ENCODE measurements at places on chromosomes 2 and 18. TPM values are rescaled to one million over a fixed set of nuclear protein-coding genes. Genes with fewer than 3 reads are reported as not detected.

The FRZB gene
- 111 TPM for total RNA-seq

The PRKAG3 gene
- total RNA-seq: not detected

The ONECUT2 gene
- total RNA-seq: 3.4 TPM

The ABCG8 gene
- not detected for total RNA-seq

The MYO5B gene
- total RNA-seq: 12.2 TPM

The ASXL3 gene
- total RNA-seq: 0.56 TPM

The SLC11A1 gene
- total RNA-seq: not detected

The SERPINB12 gene
- total RNA-seq: not detected

The NPHP1 gene
- total RNA-seq: 8.4 TPM

The HOXD13 gene
- total RNA-seq: 0.09 TPM

The CYTIP gene
- total RNA-seq: 0.70 TPM

The EFHD1 gene
- 6.4 TPM for total RNA-seq

The DES gene
- total RNA-seq: 1.6 TPM

The PCARE gene
- not detected for total RNA-seq

- no peak overlapping the region for H3K4me3 ChIP-seq
- no peak for DNase-seq
- H3K27me3 ChIP-seq: no peaks in the 10 kb centered on the region
- no peaks in the 10 kb centered on the region for H3K36me3 ChIP-seq
These were observed 503.4 kb downstream of the CCDC85A start for GRCh38 chr2:56687169-56687568.

DNA sequence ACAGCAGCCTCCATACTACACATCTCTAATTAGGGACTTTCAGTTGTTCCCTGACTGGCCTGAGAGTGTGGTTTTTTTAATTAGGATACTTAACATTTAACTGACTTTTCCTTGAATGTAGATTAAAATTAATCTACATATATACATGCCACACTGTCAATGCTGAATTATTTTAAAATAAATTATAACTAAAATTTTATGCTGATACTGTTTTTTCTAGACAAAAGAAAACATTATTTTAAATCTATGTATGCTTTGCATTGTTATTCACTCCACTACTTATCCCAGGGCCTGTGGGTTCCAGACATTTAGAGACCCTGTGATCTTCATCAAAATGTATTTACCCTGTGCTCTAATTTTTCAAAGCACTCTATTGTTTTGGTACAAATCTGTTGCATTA lies 496.0 kb upstream of the MAP2 start:
- H3K4me3 ChIP-seq: no peak overlapping the region
- H3K27me3 ChIP-seq: no peaks in the 10 kb centered on the region
- no peak overlapping the region for H3K27ac ChIP-seq
- H3K36me3 ChIP-seq: no peaks in the 10 kb centered on the region
- DNase-seq: no peak
- H3K4me1 ChIP-seq: no peaks in the 10 kb centered on the region

DNA sequence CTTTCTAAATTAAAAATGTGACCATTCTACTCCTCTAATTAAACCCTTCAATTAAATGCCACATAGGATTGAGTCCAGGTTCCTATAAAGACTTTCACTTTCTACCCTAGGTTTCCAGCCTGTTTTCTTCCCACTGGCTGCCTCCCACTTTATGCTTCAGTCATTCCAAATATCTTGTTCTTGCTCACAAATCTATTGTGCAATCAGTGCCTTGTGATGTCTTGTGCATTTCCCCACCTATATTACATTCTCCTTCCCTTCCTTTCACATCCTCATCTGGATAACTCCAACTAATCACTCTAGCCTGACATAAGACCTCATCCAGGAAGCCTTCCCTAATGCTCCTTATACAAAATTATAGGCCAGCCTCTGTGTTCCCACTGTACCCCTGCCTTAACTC lies 281.7 kb upstream of the LRATD1 start:
- no peaks in the 10 kb centered on the region for H3K27me3 ChIP-seq
- no peak overlapping the region for H3K4me3 ChIP-seq
- no peak overlapping the region for H3K27ac ChIP-seq
- no peak for DNase-seq
- no peaks in the 10 kb centered on the region for H3K36me3 ChIP-seq
- no peaks in the 10 kb centered on the region for H3K4me1 ChIP-seq

DNA sequence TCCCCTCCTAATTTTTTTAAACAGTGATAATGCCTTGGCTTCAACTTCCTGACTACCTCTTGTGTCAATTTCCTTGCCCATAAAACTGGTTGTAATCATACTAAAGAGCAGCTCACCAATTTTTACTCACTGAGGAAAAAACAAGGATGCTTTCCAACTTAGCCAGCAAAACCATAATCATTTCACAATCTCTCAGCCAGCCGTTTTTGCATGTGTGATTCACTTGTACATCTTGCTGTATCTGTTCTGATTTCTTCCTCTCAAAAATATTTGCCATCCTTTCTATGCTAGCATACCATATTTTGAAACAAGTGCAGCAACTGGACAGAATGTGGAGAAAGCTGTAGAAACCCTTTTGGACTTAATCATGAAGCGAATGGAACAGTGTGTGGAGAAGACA lies 60.7 kb downstream of the RAB27B start:
- H3K27me3 ChIP-seq: no peaks in the 10 kb centered on the region
- H3K36me3 ChIP-seq: no peaks in the 10 kb centered on the region
- DNase-seq: no peak
- H3K27ac ChIP-seq: no peak overlapping the region

DNA sequence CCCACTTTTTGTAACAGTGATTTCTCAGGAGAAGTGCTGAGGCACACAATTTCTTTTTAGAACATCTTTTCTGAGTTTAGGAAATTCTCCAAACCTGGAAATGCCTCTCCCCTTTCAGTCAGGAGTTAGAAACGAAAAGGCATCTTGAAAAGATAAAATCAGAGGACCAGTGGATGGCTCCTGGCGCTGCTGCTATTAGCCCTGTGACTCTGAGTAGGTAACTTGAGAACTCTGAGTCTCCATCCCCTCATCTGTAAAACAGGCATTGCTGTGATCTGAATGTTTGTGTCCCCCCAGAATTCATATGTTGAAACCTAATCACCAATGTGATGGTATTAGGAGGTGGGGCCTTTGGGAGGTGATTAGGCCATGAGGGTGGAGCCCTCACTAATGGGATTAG lies 50.2 kb downstream of the EHD3 start:
- DNase-seq: no peak
- peaks cover 17% of the 10 kb centered on the region for H3K4me1 ChIP-seq
- no peaks in the 10 kb centered on the region for H3K36me3 ChIP-seq
- H3K27me3 ChIP-seq: no peaks in the 10 kb centered on the region

DNA sequence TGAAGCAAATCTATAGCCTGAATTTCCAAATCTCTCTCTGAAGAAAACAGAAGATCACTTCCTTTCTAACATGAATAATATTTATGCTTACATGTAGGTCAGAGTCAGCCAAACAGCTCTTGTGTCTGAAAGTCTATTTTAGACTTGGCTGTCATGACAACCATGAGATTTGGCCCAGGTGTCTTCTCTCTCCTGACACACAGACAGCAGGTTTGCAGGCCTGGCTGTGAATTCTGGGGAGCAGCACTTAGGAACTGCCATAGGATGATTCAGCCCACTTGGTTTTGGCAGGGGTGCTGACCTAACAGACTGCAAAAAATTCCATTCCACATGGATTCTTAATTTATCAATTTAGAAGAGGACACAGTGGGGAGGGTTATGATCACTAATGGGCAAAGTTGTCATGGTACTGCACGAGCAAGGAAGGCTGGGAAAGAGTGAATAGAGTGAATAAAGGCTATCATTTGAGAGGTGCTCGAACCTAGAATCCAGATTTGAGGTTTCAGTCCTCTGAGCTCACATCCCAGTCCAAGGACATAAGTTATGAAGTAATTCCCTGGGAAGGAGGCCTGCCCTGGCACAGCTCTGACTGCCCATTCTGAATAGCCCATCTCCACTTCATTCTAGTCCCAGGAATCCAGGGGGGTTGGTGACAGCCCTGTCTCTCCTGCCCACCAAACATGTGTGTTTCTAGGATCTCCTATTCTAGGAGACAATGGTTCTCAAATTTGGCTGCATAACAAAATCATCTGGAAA lies 453.9 kb upstream of the TRIB2 start:
- DNase-seq: no peak
- H3K27ac ChIP-seq: no peak overlapping the region
- H3K36me3 ChIP-seq: no peaks in the 10 kb centered on the region

DNA sequence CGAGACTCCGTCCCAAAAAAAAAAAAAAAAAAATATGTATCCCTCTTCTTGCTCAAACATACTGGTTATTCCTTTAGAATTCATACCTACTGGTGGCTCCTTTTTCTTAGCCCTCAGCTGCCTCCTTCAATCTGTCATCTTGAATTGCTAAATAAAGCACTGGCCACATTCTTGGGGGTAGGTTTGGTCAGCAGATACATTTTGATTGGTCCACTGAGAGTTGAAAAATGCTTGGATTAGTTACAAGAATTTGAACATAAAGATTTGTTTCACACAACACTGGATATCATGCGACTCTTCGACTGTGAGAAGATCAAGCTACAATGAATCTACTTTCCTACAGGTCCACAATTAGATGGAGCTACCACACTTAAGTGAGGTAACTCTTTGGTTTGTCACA lies 906.1 kb upstream of the SLC39A10 start:
- H3K27me3 ChIP-seq: peaks cover 8% of the 10 kb centered on the region
- H3K4me1 ChIP-seq: no peaks in the 10 kb centered on the region
- no peak for DNase-seq
- no peaks in the 10 kb centered on the region for H3K36me3 ChIP-seq

DNA sequence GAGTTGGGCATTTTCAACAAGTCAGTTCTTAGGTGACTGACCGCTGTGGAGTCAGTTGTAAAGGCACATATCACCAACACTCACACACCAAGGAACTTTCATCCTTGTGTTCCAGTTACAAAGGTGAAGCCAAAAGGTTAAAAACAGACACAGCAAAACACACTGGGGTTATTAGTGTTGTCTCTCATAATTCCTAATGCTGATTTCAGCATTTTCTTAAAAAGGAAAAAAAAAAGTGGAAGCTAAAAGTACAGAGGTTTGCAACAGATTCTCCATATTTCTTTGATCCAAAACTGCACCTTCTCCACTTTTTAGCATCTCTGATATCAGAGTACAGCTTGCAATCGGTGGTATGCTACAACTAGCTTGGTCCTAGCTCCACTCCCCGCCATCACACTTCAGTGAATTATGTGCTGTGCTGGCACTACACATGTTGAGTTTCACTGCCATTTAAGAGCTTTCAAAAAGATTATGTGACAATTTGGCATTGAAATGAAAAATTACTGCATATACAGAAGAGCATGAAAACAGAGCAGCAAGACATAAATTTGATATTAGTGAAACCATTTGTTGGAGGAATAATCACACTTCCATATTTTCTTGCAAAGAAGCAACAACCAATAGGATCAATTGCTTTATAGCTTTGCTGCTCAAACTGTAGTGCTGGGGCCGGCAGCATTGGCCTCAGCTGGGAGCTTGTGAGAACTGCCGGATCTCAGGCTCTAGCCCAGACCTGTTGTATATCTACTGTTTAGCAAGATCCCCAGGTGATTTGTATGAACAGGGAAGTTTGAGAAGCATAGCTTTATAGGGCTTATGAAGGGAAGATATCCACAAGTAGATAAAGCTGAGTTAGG lies 62.3 kb upstream of the DAPL1 start:
- no peaks in the 10 kb centered on the region for H3K4me1 ChIP-seq
- H3K4me3 ChIP-seq: no peak overlapping the region
- no peak overlapping the region for H3K27ac ChIP-seq
- H3K27me3 ChIP-seq: no peaks in the 10 kb centered on the region
- H3K36me3 ChIP-seq: no peaks in the 10 kb centered on the region

DNA sequence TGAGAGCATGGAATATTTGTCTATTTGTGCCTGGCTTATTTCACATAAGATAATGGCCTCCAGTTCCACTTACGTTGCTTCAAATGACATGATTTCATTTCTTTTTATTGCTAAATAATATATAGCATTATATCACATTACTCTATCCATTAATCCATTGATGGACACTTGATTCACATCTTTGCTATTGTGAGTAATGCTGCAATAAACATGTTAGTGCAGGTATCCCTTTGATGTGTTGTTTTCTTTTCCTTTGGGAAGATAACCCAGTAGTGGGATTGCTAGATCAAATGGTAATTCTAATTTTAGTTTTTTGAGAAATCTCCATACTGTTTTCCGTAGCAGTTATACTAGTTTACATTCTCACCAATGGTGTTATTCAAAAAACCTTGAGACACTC lies 1343.3 kb upstream of the TMEFF2 start:
- no peaks in the 10 kb centered on the region for H3K27me3 ChIP-seq
- H3K4me3 ChIP-seq: no peak overlapping the region
- no peaks in the 10 kb centered on the region for H3K36me3 ChIP-seq
- DNase-seq: no peak
- no peak overlapping the region for H3K27ac ChIP-seq

GRCh38 chr18:66990909-66991308 lies 387.0 kb upstream of the CDH19 start:
- H3K27me3 ChIP-seq: no peaks in the 10 kb centered on the region
- no peak overlapping the region for H3K4me3 ChIP-seq
- DNase-seq: no peak
- peaks cover 2% of the 10 kb centered on the region for H3K4me1 ChIP-seq
- no peak overlapping the region for H3K27ac ChIP-seq

DNA sequence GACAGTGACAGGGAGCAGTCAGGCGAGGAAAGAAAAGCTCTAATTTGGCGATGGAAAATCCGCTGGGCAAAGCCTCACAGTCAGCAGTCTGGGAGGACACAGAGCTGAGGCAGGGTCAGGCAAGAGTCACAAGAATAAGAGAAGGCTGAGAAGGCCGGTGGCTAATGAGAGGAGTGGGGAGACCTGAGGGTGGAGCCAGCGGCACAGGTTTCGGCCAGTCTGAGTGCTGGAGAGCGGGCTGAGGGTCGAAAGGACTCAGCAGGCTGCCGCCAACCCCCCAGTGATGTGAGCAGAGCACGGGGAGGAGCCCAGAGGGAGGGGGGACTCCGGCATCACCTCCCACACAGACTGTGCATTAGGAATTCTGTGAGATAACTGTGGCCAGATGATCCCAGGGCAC lies 500.6 kb upstream of the MYT1L start:
- no peak overlapping the region for H3K27ac ChIP-seq
- H3K4me1 ChIP-seq: no peaks in the 10 kb centered on the region
- DNase-seq: peak; percentile 66
- no peak overlapping the region for H3K4me3 ChIP-seq
- H3K27me3 ChIP-seq: no peaks in the 10 kb centered on the region

- no peaks in the 10 kb centered on the region for H3K27me3 ChIP-seq
- H3K4me1 ChIP-seq: no peaks in the 10 kb centered on the region
- H3K36me3 ChIP-seq: no peaks in the 10 kb centered on the region
- no peak for DNase-seq
These were observed 51.2 kb downstream of the SLC14A2 start for GRCh38 chr18:45666520-45666919.

GRCh38 chr2:18396329-18397010 lies 164.0 kb downstream of the RDH14 start:
- no peak overlapping the region for H3K4me3 ChIP-seq
- no peaks in the 10 kb centered on the region for H3K4me1 ChIP-seq
- no peak for DNase-seq
- H3K27me3 ChIP-seq: no peaks in the 10 kb centered on the region

GRCh38 chr2:227177592-227178336 lies 13.3 kb downstream of the COL4A3 start:
- no peaks in the 10 kb centered on the region for H3K4me1 ChIP-seq
- H3K27ac ChIP-seq: no peak overlapping the region
- H3K4me3 ChIP-seq: no peak overlapping the region
- H3K27me3 ChIP-seq: no peaks in the 10 kb centered on the region
- H3K36me3 ChIP-seq: no peaks in the 10 kb centered on the region
